ENCODE measurements at places on chromosomes 6 and 20. TPM values are rescaled to one million over a fixed set of nuclear protein-coding genes. Genes with fewer than 3 reads are reported as not detected.

- DNase-seq, result no peak
Measured at GRCh38 chr20:16810216-16810615, 62.1 kb downstream of the OTOR start.

The MRPS10 gene
- 20.7 TPM for total RNA-seq

- no peak for DNase-seq
Measured at GRCh38 chr6:12804952-12805645, 88.5 kb downstream of the PHACTR1 start.

The GPR6 gene
- not detected for total RNA-seq

GRCh38 chr6:5729813-5730517 lies 276.8 kb downstream of the NRN1 start:
- DNase-seq, result no peak

DNA sequence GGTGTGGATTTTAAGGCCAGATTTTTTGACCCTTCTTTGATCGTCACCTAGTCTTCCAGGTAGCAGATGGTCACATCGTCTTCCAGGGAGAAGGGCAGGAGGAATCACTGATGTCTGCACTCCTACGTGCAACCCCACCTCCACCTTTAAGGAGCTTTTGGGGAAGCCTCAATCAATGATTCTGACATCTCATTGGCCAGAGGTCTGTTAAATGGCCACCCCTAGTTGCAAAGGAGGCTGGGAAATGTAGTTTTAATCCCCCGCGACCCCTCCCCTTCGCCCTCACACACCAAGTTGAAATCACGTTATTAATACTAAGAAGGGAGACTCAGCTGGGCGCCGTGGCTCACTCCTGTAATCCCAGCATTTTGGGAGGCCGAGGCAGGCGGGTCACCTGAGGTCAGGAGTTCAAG lies 151.4 kb downstream of the BCAS1 start:
- DNase-seq, result no peak

The MYLK2 gene
- total RNA-seq, result not detected

DNA sequence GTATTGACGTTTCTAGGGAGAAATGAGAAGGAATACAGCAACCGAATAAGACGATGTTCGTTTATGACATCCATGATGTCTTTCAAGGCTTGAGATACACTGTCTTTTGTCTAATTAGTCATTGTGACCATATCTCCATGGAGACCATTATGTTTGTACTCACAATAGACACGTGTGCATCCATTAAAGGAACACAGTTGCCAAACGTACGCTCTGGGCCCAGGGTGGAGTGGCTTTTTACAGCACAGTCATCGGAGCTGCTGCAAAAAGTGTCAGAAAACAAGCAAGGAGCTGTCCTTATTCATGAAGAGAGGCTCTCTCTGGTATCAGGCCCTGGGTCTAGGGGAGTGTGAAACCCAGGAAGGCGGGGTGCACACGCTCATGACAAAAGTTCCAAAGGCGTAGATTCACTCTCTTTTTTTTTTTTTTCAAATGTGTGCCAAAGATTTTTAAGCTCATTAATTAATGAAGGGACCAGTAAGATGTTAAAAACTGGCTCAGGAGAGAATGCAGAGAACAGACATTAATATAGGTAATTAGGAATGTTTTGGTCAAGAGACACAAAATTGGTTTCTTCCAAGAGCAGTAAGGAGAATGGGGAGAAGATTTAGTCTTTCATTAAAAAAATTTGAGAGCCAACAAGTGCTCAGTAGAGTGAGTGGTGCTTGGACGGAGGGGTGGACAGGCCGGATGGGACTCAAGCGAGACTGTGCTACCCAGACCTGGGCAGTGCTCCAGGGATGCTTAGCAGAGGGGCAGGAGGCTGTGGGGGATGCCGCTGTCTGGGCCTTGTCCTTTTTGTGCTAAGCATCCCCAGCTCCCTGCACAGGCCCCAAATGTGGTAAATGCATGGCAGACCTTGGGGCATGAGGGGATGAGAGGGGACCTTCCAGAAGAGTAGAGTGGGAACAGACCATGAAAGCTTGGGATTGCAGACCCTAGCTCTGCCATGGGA lies 34.9 kb upstream of the GTSF1L start:
- DNase-seq, result no peak

The LINC00237 gene
- total RNA-seq, result not detected

The RBBP9 gene
- 14.4 TPM for total RNA-seq

The UBE2J1 gene
- 25.3 TPM for total RNA-seq

- no peak for DNase-seq
Measured at GRCh38 chr20:43863330-43863729, 51.3 kb upstream of the TOX2 start.

DNA sequence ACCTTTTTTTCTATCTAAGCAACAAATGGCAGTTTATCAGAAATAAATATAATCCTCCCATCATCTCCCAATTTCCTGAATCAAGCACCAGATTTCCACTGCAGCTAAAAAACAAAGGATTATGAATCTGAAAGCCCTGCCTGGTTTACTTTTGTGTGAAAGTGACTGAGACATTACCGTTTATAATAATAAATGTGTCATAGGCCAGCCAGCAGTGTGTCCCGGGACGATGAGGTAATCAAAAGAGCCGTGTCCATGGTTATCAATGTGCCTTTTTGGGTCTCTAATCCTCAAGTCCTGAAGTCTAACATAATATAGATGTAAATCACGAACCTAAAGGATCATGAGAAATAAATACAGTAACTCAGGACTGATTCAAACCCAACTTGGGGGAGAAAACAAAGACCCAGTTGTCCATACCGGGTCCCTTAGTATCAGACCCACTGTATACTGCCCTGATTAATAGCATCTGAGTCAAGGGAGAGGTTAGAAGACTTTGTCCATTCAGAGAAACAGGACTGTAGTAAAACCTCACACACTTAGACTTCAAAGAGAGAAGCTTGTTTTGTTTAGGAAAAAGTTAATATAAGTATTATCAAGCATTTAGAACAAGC lies 149.1 kb downstream of the SASH1 start:
- DNase-seq, result no peak

- peak; percentile 58 for DNase-seq
Measured at GRCh38 chr6:145735356-145736165, at the start of gene EPM2A. Gene EPM2A, minus strand, starts transcription at chr6:145735520. Its CDS starts 22 bp downstream, at chr6:145735498.

DNA sequence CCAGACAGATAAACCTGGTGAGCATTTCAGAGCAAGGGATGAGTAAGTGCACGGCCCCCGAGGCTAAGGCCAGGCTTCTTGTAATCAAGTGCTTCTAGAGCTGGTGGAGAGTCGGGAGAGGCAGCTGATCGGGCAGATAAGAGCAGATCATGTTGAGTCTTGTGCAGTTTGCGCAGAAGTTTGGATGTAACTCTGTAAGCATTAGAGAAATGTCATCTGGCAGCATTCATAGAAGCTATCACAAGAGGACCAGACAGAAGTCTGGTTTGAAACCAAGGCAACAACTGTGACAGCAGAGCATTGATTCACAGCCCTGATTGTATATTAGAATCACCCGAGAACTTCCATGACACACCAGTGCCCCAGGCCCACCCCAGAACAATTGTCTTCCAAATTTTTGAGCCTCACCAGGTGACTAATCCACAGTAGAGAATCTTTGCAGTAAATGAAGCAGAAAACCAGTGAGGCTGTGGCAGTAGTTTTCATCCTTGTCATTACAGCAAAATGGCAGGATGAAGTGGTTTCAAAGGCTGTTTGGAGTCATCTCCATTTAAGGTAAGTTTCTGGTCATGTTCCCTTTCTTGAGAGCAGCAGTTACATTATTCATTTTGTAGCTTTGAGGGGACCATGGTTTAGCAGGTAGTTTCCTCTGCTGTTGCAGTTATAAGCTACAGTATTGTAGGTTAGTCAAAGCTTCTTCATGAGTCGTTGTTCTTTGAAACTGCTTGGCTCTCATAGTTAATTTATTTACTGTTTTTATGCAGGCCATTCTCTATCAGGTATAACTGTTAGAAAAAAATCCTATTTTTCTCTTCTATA lies 84.1 kb downstream of the RNF217 start:
- DNase-seq, result no peak

- DNase-seq, result no peak
Measured at GRCh38 chr20:48421547-48421946, 406.3 kb downstream of the PREX1 start.

GRCh38 chr6:44672086-44672485 lies 284.6 kb downstream of the CDC5L start:
- DNase-seq, result no peak

DNA sequence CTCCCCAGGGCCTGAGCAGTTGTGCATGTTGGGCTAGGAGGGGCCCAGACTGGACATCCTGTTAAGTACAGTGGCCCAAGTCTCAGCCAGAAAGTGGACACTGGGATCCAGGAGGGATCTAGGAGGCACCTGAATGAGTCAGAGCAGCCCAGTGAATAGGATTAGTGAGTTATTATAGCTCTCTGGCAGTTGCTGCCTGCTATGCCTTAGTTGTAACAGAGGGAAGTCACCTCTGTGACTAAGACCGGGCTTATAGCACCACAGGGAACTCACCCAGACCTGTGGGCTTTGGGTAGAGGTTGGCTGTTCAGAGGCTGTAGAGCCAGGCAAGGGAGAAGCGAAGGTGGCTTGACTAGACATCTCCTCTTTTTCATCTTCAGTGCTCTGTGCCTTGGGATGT lies 39.0 kb upstream of the AAR2 start:
- DNase-seq, result no peak

The PRDM13 gene
- total RNA-seq, result not detected

DNA sequence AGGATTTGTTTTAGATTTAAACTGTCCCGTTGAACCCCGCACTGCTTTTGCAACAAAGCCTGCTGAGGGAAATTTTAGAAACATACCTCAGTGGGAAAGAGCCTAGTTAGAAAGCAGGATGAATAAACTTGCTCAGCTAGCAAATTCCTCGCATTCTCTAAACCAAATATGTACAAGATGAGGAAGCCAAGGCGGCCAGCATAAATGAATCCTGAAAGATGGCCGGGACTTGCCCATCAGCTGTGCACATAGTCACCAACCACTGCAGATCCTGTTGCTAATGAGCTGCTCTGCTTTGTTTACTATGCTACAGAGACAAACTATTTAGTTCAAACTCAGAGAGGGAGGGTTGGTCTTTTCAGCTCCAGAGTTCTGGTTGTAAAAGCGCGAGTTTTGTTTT lies 49.0 kb downstream of the TMEM170B start:
- no peak for DNase-seq

- DNase-seq, result no peak
Measured at GRCh38 chr6:45900808-45901752, 114.6 kb downstream of the CLIC5 start.

DNA sequence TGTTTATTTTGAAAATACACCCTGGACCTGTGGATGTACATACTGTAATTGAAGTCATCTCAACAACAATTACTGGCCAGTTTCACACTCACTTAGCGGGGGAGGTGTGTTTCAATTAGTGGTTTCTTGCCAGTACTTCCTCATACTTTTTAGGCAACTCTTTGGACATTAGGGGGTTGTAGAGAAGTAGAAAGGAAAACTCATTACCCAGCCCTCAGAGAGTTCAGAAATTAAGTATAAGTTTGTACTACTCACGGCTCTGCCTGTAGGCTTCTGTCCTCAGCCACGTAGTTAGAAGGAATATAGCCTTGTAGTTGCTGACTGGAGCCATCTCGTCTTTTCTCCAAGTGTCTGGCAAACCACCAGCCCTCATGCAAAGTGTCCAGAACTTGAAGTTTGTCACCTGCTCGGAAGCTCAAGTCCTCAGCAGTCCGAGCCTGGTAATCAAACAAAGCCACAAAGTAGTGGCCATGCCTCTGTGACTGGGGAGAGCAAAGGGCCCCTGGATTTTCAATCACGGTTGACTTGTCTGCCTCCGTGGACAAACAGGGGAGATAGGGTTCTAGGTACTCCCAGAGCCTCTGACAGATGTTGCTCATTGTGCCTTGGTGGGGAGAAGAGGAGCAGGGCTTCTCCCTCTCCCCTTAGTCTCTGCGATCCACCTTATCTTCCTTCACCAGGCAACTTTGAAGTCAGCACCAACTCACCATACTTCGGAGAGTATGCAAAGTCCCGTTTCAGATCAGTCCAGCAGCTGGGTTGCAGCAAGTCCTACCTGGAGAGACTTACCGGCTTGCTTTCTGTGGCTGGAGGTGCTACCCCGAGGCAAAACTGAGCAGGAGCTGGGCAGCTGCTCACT lies 749 bp downstream of the FRK start:
- no peak for DNase-seq

GRCh38 chr6:121205569-121205968 lies 128.7 kb downstream of the TBC1D32 start:
- DNase-seq, result no peak

DNA sequence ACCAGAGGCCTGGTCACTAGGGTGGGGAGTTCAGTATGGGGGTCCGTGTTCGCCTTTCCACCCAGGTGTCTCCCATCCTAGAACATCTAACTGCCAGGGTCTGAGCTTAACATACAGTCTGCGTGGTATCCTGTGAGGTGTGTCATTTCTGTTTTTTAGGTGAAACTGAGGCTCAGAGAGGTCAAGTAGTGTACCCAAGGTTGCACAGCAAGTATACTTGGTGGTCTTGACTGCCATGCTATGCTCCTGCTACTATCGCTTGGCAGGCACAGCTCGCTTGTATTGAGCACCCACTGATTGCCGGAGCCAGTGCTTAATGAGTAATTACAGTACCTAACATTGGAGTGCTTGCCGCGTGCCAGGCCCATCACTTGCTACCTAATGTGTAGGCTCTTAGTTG lies 26.2 kb downstream of the GTSF1L start:
- DNase-seq, result no peak

The SEL1L2 gene
- total RNA-seq, result not detected

The TP53TG5 gene
- total RNA-seq, result not detected

DNA sequence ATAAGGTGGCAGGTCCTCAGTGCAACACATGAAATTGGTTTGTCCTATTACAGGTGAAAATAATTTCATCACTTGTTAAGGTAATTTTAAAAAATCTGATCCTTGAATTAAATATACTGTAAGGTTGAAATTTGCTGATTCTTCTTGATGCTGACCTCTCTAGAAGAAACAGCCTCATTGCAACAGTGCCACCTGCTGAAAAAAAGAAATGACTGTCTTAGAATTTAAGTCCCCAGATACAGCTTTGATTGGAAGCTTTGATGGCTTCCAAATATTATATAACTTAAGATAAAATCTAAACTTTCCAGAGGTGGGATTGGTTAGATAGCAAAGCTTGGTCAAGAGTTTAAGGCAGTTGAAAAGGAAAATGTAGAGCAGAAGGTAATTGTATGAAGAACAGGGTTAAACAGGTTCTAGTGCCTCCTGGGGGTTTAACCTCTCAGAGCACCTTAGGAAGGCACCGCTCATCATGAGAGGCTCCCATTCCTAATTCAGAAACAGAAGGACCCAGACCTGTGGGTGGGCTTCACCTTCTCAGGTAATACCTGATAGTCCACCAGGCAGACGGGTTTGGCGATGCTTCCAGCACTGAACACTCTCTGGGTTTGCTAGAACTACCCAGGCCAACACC lies 401.0 kb downstream of the PAX1 start:
- DNase-seq, result peak; percentile 32

DNA sequence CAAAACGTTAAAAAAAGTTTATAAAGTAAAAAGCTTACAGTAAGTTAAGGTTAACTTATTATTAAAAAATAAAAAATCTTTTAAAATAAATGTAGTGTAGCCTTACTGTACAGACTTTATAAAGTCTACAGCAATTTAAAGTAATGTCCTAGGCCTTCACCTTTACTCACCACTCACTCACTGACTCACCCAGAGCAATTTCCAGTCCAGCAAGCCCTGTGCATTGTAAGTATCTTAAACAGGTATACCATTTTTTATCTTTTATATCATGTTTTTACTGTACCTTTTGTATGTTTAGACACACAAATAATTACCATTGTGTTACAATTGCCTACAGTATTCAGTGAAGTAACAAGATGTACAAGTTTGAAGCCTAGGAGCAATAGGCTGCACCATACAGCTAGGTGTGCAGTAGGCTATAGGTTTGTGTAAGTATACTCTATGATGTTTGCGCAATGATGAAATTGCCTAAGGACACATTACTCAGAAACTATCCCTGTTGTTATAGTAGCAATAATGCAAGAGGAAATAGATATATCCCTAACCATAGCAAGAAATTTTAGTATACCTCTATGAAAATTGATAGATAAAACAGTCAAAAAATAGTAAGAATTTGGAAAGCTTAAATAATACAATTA lies 39.5 kb downstream of the FBXO5 start:
- DNase-seq, result no peak

All from tibial nerve (tissue), 4 donors.